NCI-H524 treated with DMSO at 0.1 percent for 48 hours (cell line): ENCODE measurements at places on chromosomes 4 and X.

DNA sequence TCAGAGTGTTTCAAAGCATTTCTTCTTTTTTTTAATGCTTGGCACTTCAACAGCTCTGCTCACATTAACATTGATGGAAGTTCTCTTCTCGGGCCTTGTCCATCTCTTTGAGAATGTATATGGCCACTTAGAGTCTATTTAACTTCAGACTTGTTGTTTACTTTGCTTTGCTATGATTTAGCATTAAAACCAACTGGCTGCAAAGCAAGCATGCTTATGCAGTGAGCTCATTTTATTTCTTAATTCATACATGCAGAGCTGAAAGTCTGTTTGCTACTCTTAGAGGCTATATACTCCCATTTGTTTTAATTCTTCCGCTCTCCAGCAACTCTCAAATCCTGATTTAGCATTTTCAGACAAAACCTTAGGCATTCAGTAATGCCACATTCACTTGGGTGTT, 107.6 kb upstream of the PACRGL start:
- DNase-seq, result no peak

DNA sequence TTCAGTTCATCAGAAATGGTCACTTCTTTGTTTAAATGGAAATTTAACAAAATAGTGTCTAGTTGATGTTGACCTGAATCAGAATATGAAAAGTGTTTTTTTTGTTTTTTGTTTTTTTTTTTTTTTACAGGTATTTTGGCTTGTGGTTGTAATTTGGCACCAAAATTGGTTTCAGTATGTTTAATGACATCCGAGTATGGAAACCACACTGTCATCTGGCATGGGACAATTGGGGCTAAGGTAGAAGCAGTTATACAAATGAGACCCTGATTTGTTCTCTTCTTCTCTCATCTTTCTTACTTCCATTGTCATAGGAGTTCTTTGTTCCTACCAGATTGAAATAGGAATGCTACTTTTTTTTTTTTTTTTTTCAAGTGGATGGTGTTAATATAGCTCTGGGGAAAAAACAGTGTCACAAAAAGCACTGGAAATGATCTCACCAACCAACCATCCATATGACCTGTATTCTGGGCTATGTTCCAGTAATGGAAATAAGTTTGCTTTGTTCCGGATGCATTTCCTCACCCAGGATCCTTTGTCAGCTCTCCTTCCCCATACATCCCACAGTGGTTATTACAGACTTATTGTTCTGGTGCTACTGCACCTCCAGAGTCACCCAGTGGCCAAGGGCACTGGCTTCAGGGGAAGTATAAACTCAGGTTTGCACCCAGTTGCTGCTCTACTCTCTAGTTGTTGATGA, 95.8 kb downstream of the ATXN3L start:
- no peak for DNase-seq

DNA sequence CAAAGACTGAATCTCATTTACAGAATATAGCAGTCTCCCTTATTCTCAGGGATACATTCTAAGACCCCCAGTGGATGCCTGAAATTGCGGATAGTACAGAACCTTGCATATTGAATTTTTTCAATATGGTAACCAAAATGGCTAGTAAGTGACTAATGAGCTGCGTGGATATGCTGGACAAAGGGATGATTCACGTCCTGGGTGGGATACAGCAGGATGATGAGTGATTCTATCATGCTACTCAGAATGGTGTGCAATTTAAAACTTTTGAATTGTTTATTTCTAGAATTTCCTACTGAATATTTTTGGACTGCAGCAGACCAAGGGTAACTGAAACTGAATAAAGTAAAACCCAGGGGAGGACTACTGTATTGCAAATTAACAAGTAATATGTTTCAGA, 66.7 kb downstream of the STAG2 start:
- no peak for DNase-seq

DNA sequence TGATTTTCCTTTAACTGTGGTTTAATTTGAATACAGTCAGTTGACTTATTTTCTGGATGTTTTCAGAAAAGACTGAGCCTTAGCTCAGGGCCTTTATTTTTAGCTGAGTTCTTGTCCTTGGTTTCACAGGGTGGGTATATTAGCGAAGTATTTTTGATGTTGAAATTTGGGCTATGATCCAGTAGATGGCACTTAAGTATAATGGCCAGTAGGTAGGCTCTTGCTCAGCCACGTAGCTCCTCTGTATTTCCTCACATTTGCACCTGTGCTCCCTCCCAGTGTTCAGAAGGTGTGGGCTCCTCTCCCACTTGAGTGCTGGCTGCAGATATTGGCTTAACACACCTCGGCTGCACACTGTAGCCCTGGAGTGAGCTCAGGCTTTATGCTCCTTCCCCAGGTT, 549.9 kb upstream of the AMOT start:
- DNase-seq, result no peak

- no peak for DNase-seq
Measured at GRCh38 chrX:44343412-44344141, at the start of gene EFHC2. EFHC2 (minus strand) TSS chrX:44343672; CDS start chrX:44343588, 84 bp downstream.

DNA sequence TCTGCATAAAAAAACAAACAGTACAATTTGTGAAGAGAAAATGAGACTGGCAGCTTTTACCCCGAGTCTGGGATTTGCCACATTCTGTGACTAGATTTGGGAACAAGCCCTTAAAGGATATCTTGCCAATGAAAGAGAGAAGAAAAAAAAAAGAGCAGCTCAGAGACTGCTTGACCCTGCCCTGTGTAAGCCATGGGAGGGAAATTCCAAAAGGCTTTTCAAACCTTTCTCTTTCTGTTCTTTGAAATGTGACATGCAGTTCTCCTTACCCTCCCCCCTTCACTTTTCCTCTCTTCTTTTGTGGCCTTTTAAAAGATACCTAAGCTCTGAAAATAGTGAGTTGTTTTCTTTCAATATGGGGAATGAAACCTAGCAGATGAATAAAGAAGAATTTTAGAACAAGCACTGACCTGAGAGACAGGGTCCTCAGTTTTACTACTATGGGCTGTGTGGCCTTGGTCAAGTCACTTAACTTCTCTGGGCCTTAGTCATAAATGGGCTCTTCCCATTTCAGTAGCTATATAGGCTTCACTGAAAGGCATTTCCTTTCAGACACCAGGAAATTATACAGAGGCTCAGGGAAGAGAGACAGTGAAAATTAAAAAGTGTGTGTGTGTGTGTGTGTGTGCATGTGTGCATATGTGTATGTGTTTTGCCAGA, 5.1 kb downstream of the CCDC160 start:
- DNase-seq, result no peak

DNA sequence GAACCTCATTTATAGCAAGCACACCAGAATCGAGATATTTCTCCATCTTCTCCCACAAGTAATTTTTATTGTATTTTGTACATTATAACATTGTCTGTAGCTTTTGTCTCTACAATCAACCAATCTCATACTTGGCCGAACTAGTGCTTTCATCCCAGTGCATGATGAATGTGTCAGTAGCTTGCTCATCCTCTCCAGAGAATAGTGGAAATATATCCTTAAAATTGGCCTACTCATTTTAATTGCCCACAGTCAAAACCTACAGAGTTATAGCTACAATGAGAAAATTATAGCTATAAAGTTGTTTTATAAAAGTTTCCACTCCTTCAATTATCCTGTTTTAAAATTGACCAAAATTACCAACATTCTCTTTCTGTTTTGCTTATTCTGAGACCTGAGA, 103.8 kb downstream of the MAPK10 start:
- no peak for DNase-seq

GRCh38 chrX:39169976-39170375, 368.7 kb downstream of the MID1IP1 start:
- no peak for DNase-seq

DNA sequence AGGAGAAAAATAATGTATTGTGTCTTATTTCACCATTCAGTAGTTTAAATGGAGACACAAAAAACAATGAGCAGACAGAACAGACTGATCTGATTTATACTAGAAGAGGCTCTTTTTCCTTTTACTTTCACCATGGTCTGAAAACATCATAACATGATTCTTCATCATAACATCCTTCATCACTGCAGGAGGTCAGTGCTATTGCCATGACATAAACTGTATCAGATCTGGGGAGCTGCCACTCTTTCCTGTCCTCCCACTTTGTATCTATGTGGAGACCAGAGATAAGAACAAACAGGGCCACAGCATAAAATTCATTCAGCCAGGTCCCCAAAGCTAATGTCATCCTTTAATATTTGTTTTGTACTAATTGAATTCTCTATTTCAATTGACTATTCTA, 25.2 kb downstream of the SOD3 start:
- no peak for DNase-seq

- no peak for DNase-seq
Measured at GRCh38 chr4:148425327-148426110, 16.7 kb downstream of the NR3C2 start.

GRCh38 chrX:129019412-129019811, 503.9 kb downstream of the SMARCA1 start:
- no peak for DNase-seq

- no peak for DNase-seq
Measured at GRCh38 chr4:158285429-158286216, 75.3 kb downstream of the TMEM144 start.

DNA sequence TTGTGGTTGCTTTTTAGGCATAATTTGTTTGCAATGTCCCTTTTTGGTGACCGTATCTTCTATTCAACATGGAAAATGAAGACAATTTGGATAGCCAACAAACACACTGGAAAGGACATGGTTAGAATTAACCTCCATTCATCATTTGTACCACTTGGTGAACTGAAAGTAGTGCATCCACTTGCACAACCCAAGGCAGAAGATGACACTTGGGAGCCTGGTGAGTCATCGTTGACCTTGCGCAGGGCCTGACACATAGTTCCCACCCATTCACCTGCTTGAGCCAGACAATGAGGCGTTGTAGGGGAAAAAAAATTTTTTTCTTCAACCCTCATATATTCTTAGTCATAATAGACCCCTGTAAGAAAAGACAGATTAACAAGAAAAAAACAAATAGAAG, 32.4 kb downstream of the EGF start:
- DNase-seq, result no peak

GRCh38 chr4:4985036-4985435, 34.2 kb downstream of the CYTL1 start:
- DNase-seq, result no peak

DNA sequence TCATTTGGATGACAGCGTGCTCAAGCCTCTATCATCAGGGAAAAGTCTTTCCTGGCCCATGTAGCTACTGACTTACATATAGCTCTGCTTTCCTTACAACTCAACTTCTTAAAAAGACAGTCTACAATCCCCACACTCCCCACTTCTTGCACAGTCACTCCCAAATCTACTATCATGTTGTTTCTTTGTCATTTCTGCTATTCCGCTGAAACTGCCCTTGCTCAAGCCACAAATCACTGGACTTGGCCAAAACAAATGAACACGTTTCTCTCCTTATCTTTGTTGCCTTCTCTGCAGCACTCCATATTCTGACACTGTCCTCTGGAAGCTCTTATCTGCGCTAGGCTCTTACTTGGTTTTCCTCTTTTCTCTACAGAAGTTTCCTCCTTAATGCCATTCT, 28.2 kb downstream of the GPRIN3 start:
- DNase-seq, result no peak

DNA sequence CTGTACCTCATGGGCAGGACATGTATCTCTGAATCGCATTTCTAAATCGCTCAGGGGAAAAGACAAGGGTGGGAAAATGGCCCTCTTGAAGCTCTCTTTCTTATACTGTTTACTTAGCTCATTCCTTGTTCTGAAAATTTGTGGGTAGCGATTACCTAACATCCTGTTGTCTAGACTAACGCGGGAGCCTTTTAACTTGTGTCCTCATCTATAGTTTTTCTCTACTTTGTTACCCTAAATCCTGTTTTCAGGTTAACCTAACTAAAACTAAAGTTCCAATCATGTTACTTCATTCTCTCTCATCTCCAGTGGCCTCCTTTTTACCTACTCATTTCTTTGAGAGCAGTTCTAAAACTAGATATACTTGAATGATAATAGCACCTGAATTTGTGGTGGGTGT, 45.0 kb downstream of the SNX25 start:
- DNase-seq, result no peak

GRCh38 chr4:124711471-124712371, 811 bp downstream of the ANKRD50 start:
- no peak for DNase-seq

- DNase-seq, result no peak
Measured at GRCh38 chr4:69489856-69490255, 5.8 kb downstream of the UGT2B4 start.

GRCh38 chr4:9769321-9769720, 12.1 kb upstream of the DRD5 start:
- DNase-seq, result no peak

GRCh38 chr4:130855533-130855932, 1759.6 kb downstream of the C4orf33 start:
- DNase-seq, result no peak

- DNase-seq, result no peak
Measured at GRCh38 chr4:102247041-102247440, 98.2 kb downstream of the SLC39A8 start.

- peak; percentile 18 for DNase-seq
Measured at GRCh38 chrX:21374163-21374993, at the start of gene CNKSR2. CNKSR2 (plus strand) TSS chrX:21374418; CDS start chrX:21374898, 480 bp downstream.

GRCh38 chrX:56099271-56099670, 132.9 kb upstream of the KLF8 start:
- DNase-seq, result no peak

- DNase-seq, result no peak
Measured at GRCh38 chrX:15055146-15055930, 182.1 kb downstream of the MOSPD2 start.

DNA sequence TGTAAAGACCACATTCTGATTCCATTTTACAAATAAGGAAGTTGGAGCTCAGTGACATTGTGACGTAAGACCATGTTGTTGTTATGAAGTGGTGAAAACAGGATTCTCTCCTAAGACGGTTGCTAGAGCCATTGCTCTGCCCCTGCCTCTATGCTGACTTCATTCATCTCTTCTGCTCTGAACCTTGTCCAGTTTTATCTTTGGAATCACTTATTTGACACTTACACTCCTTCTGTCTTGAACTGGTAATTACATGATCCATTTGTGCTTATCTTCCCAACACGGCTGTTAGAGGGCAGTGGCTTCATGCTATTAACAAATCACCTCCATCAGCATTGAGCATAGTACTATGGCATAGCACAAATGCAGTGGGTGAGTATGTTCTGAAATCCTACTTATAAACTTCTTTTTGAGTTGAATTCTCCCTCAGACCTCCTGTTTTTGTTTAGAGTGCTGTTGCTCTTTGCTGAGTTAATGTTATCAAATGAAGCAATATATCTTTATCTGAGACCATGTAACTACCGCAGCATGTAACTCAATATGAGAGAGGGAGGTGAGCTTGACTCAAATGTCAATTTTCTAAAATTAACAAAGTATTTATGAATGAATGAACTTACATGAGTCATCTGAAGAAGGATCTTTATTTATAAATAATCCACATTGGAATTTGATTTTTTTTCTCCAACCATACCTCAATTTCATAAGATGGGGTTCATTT, 177.8 kb downstream of the RASL11B start:
- no peak for DNase-seq

- DNase-seq, result no peak
Measured at GRCh38 chr4:37689353-37690095, 3.3 kb upstream of the RELL1 start.

- DNase-seq, result no peak
Measured at GRCh38 chrX:45667666-45668065, 467.0 kb upstream of the DIPK2B start.

GRCh38 chr4:8939160-8939839, 67.7 kb upstream of the HMX1 start:
- DNase-seq, result no peak

GRCh38 chrX:21973321-21974010, 33.0 kb downstream of the SMS start:
- DNase-seq, result no peak

GRCh38 chr4:91113130-91113706, 986.0 kb downstream of the CCSER1 start:
- no peak for DNase-seq

- no peak for DNase-seq
Measured at GRCh38 chrX:50054147-50054546, 131.8 kb downstream of the CLCN5 start.

- DNase-seq, result no peak
Measured at GRCh38 chrX:139890991-139891700, 41.7 kb downstream of the ATP11C start.
